ENCODE measurements at places on chromosomes 11 and 22.
A peak's percentile ranks its signal among the peaks of the same experiment; 100 is the strongest.

GRCh38 chr11:58003036-58003435, 20.6 kb upstream of the OR9Q1 start:
- no peak for DNase-seq

- DNase-seq, result peak; percentile 4
Measured at GRCh38 chr11:78138694-78139421, 568 bp downstream of the ALG8 start.

- DNase-seq, result no peak
Measured at GRCh38 chr11:130706572-130706971, 209.7 kb downstream of the SNX19 start.

- no peak for DNase-seq
Measured at GRCh38 chr22:35732116-35732515, 14.4 kb downstream of the APOL5 start.

DNA sequence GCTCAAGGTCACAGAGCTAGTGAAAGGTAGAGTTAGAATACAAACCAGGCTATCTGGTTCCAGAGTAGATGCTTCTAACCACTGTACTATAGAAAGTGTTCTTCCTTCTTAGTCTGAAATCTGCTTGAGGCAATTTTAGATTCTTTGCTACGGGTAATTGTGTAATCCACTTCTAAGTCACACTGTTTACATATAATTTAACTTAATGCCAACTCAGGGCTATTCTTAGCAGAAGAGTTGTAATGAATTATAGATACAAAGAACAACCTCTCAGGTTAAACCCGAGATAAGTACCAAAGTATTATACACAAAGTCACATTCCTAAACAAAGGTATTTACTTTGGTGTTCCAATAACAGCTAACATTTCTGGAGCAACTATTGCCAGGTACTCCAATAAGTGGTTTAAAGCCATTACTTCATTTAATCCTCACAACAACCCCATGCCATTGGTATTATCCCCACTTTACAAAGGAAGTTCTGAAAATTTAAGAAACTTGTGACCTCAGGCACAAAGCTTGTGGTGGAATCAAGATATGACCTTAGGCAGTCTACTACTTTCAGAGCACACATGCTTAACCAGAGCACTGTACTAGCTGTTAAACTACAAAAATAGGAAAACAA, 31.1 kb upstream of the DDI1 start:
- no peak for DNase-seq

- no peak for DNase-seq
Measured at GRCh38 chr11:127875131-127875530, 712.2 kb downstream of the ETS1 start.

DNA sequence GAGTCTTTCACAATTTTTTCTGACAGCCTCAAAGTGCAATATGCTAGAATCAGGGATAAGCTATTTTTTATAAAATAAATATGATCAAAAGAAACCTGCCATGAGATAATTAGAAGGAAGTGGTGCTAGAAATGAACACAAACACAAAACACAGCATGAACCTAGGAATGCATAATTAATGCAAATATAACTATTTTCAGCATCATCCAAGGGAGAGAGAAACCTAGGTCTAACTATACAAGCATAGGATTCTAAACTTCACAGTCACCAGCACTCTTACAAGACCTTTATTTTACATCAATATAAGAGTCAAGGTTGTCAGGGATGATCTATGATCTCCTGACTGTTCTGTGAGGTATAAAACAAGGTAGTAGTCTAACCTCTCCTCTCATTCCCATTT, 29.2 kb downstream of the TTC28 start:
- no peak for DNase-seq

DNA sequence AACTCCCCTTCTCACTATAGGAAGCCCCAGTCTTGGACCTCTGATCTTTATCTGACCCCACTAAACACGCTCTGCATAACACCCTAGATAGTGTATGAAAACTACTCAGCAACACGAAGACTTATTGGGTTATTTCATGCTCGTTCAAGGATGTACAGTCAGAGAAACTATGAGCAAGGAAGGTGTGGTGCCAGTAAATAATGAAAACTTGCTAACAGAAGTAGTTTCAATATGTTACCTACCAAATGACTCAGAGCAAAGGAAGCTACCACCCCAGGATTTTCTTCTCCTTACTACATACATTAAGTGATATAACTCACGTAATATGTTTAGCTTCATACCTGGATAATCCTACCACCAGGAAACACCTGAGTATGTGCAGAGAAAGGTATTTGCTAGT, 25.9 kb upstream of the LYVE1 start:
- DNase-seq, result no peak

DNA sequence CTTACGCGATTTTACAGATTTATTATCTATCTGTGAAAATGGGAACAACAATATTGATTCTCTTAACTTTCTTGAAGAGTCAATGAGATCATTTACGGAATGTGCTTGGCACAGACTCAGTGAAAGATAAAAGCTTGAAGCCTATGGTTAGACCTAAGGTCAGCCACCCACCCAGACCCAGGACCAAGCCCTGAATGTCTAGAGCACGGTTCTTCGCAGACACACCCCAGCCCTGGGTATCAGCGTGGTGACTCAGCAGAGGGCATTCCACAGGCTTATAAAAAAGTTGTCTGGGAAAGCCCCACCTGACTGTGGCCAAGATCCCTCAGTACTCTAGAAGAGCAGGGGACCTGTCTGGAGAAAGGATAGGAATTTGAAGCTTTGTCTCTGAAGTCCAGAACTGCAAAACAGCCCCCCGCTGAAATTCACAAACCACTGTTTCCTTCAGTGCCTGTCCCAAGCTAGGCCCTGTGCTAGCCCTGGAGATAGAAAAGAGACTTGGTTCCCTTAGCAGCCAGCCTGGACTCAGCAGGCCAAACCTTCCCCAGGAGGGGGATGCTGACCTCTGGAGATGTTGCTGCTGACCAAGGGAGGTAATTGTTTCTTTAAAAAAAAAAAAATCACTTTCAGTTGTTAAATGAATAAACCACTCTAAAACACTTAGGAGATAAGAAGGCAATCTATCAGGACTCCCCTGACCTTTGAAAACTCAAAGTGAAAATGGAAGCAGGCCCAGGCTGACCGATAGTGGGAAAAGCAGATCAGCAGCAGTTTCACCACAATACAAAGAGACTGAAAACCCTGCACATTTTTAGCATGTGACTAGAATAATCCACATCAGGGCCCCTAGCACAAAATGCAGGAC, 114.0 kb downstream of the ABTB2 start:
- DNase-seq, result peak; percentile 71

GRCh38 chr11:43197379-43197778, 114.4 kb upstream of the API5 start:
- no peak for DNase-seq

DNA sequence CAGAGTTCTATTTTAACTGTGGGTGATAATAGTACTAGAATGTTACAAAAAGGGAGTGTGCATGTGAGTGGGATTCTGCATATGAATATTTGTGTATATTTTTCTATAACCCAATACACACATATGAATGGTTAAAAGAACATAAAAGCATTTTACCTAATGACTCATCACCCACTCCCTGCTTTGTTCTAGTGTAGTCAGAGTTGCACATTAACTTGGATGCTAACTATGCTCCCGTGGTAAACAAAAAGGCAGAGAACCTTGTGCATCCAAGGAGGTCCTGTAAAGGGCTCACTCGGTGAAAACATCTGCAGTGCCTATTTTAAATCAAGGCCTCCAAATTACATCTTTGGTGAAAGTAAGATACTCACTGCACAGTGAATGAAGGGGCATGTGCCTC, 1289.4 kb downstream of the LRRC4C start:
- DNase-seq, result no peak

- no peak for DNase-seq
Measured at GRCh38 chr11:133945087-133945974, 11.4 kb downstream of the IGSF9B start.

DNA sequence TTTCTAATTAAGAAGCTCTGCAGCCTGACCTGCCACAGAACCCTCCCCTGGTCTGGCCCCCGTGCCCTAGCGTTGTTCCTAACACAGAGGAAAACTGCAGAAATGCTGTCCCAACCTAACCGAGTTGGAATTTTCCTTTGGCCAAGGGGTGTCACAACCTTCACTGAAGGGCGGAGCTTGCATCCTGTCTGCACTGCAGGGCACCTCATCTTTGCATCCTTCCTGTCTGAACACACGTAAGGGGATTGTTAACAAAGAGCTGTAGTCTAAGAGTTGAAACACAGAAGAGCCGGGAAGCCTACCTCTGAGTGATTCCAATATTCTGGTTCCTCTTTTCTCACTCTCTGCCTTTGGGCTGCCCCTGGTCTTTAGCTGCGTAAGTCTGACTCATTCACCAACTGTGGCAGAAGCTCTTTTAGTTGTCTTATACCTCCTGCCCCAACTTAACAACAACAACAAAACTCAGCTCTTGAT, 1.6 kb downstream of the DIXDC1 start:
- DNase-seq, result no peak

DNA sequence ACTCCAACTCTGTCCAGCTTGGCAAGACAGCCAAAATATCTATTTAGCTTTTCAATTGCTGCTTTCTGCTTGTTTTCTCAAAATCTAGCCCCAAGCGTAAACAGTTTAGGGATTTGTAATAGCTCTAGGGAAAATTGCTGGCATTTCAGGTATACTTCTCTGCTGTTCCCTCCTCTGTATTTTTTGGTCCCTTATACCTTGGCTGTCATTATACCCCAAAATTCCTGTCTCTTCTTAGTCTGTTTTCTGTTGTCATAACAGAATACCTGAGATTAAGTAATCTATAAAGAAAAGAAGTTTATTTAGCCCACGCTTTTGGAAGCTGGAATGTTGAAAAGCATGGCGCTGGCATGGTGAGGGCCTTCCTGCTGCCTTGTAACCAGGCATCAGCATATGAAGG, 23.5 kb downstream of the MCAM start:
- no peak for DNase-seq

DNA sequence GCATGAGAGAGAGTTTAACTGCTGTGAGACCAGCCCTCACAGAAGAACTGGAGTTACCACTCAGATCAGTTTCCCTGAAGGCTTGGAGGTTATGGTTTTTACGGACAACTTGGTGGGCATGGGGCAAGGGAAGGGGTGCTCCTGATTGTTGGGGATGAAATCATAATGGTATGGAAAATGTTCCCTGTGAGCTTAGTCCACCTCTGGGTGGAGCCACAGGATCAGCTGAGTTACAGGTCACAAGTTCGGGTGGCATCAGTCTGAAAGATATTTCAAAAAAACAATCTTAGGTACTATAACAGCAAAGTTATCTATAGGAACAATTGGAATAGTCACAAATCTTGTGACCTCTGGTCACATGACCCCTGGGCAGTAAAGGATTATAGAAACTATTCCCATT, 162.9 kb downstream of the DLG2 start:
- no peak for DNase-seq

- no peak for DNase-seq
Measured at GRCh38 chr22:11629661-11630385, 3898.2 kb upstream of the OR11H1 start.
